GF-D8 (cell line): ENCODE measurements at places on chromosomes 2 and 18.

DNA sequence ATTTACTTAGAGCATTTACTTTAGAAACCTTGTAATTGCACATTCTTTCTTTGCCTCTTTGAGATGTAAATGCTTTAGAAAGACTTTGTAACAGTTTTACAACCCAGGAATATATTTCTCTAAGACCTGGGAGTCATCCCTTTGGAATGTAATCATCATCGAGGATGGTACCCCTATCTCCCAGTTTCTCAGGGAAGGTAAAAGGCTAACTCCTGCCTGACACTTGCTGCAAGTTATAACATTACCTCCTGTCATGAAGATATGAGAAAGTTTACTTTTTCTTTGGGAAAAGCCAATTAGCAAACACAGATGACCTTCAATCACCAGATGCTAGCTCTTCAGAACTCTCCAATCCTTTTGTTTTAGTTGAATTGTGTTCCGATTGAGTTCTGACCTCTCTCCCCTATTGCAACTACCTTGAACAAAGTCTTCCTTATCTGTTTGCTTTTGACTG, 420.3 kb upstream of the FSIP2 start:
- DNase-seq, result no peak

GRCh38 chr2:47025969-47026610, 110.5 kb upstream of the MCFD2 start:
- DNase-seq, result no peak

- DNase-seq, result no peak
Observed at GRCh38 chr2:15754703-15755099, 163.0 kb downstream of the DDX1 start.

GRCh38 chr2:116692988-116693387, 1121.5 kb upstream of the DDX18 start:
- DNase-seq, result no peak
